Kidney (tissue), 22 donors: ENCODE measurements at places on chromosomes 4 and X.
A peak's percentile ranks its signal among the peaks of the same experiment; 100 is the strongest.

- H3K36me3 ChIP-seq: no peaks in the 10 kb centered on the region
- H3K27me3 ChIP-seq: peaks cover 34% of the 10 kb centered on the region
- peak; percentile 92 for DNase-seq
- no peak overlapping the region for H3K27ac ChIP-seq
- no peak overlapping the region for H3K4me3 ChIP-seq
These were observed 4.5 kb upstream of the NKX1-1 start for GRCh38 chr4:1410491-1411325.

- H3K27ac ChIP-seq: no peak overlapping the region
- DNase-seq: no peak
- H3K4me1 ChIP-seq: no peaks in the 10 kb centered on the region
These were observed 11.3 kb downstream of the REPS2 start for GRCh38 chrX:16957751-16958150.

- peaks cover 2% of the 10 kb centered on the region for H3K36me3 ChIP-seq
- H3K27ac ChIP-seq: no peak overlapping the region
- no peak overlapping the region for H3K4me3 ChIP-seq
- no peak for DNase-seq
- no peaks in the 10 kb centered on the region for H3K4me1 ChIP-seq
These were observed 10.3 kb downstream of the CYP4V2 start for GRCh38 chr4:186201535-186202230.

DNA sequence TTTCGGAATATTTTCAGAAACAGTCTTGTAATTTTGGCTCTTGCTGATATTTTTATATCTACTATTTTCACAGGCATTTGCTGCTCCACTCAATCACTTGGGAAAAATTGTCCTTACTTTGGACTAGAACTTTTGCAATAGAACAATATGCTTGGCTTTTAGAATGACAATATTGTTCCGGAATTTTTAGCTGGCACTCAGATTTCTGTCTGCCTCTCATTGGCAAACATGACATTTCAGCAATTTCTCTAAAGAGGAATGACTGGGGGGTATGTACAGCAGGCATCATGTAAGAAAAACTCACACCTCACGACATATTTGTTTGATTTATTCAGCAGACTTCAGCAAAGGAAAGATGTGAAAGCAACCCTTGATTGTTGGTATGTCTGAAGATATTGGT lies 243.6 kb upstream of the GPRIN3 start:
- H3K36me3 ChIP-seq: no peaks in the 10 kb centered on the region
- H3K4me1 ChIP-seq: no peaks in the 10 kb centered on the region
- no peak overlapping the region for H3K27ac ChIP-seq
- no peak overlapping the region for H3K4me3 ChIP-seq
